ENCODE measurements at places on chromosomes 3 and 15.

- DNase-seq = no peak
Measured at GRCh38 chr3:16103472-16103871, 71.0 kb upstream of the GALNT15 start.

- DNase-seq = no peak
Measured at GRCh38 chr3:105465251-105465853, 98.6 kb downstream of the ALCAM start.

DNA sequence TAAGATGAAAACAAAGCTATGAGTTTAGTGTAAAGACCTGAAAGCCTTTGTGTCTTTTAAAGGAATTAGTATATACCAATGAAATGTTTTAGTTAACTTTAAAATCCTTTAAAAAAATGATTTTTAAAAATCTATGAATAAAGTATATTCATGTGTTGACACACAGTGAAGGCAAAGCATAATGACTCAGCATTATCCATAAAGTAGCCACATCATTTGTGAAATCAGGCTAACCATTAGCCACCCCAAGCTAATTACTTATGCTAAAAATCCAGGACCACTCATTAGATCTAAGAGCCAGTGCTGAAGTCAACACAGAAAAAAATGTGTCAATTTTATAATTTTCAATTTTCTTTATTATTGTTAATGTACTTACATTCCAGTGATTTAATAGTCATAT lies 310.2 kb downstream of the TBC1D5 start:
- DNase-seq = peak; percentile 49

- no peak for DNase-seq
Measured at GRCh38 chr3:97269202-97269601, 454.8 kb downstream of the EPHA6 start.

GRCh38 chr15:81887912-81888311 lies 157.9 kb downstream of the MEX3B start:
- DNase-seq = no peak

DNA sequence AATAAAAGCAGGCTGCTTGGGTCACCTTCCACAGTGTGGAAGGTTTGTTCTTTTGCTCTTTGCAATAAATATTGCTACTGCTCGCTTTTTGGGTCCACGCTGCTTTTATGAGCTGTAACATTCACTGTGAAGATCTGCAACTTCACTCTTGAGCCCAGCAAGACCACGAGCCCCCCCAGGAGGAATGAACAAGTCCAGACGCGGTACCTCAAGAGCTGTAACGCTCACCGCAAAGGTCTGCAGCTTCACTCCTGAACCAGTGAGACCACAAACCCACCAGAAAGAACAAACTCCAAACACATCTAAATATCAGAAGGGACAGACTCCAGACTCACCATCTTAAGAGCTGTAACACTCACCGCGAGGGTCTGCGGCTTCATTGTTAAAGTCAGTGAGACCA lies 47.5 kb upstream of the CCR4 start:
- no peak for DNase-seq

GRCh38 chr3:136712941-136713340 lies 39.2 kb downstream of the STAG1 start:
- no peak for DNase-seq

GRCh38 chr15:33894193-33894592 lies 74.1 kb upstream of the CHRM5 start:
- DNase-seq = no peak
